ENCODE measurements at places on chromosomes 1 and 21.

DNA sequence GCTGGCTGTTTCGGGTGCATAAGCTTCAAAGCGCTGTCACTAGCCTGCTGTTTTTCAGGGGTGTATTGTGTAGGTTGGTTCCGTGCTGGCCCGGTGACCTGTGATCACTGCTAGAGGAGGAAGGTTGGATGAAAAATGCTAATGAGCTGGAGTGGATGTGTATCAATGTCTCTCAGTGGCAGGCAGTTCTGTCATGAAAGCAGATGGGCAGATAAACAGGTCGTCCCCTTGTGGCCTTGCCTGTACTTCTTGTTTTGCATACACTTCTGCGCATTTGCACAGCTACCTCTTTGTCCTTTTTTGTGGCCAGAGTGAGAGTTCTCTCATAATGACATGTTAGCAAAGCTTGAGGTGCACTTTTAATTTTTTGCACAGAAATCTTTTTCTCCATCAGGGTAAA, 2.9 kb downstream of the SELENON start:
- DNase-seq = no peak

- DNase-seq = no peak
Measured at GRCh38 chr1:66526036-66526435, 7.9 kb upstream of the SGIP1 start.

- DNase-seq = no peak
Measured at GRCh38 chr1:66315671-66316070, 218.3 kb upstream of the SGIP1 start.

DNA sequence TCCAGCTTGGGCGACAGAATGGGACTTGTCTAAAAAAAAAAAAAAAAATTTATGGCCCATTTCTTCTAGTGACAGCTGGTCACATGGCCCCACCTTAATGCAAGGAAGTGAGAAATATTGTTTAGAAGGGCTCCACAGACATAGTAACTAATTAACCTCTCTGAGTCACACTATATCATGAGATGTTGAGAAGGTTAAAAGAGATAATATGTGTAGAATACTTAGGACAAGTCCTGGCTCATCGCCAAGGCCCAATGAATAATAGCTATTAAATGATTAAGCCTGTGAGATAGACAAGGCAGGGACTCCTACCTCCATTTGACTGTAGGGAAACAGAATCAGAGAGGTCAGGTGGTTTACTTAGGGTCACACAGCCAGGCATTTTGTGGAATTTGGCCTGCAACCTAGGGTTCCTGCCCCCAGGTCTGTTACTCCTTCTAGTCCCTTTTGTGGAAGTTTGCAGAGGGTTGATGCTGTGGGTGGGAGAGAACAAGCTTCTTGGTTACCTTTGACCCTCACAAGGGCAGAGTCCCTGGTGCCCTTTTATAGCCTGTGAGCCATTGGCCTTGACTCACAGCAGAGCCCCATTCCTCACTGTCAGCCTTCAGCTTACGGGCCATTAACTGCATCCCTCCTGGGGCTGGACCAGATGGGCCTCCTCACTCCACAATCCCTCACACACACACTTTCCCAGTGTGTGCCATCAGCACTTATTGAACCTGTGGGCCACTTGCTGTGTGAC, 48.5 kb downstream of the OPRD1 start:
- DNase-seq = no peak

DNA sequence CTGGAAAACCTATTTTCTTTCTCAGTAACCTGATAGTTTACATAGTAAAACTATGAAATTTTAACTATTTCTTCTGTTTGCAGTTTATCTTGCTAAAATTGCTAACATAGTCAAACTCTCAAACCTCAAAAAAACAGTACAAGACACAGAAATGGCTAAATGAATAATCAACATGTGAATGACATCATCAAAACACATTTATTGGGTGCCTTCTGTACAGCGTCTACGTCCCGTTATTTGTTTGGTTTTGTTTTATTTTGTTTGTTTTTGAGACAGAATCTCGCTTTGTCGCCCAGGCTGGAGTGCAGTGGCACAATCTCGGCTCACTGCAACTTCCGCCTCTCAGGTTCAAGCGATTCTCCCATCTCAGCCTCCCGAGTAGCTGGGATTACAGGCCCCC, 11.2 kb downstream of the RBM34 start:
- DNase-seq = no peak

GRCh38 chr21:38979271-38980121, 173.8 kb downstream of the ETS2 start:
- DNase-seq = peak; percentile 9

DNA sequence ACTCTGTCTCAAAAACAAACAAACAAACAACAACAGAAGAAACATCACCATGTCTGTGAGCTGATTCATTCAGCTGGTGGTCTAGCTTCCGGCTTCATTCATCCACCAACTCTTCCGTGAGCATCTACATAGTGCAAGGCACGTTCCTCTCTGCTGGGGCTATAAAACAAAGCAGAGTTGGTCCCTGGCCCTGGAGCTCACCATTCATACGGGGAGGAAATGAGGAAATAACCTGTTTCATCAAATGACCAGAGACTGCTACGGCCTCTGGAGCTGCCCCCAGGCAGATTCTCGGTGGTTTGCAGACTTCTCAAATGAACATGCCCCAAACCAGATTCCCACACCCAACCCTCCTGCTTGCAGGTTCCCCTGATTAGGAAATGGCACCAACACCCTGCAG, 41.0 kb upstream of the ID3 start:
- DNase-seq = no peak

DNA sequence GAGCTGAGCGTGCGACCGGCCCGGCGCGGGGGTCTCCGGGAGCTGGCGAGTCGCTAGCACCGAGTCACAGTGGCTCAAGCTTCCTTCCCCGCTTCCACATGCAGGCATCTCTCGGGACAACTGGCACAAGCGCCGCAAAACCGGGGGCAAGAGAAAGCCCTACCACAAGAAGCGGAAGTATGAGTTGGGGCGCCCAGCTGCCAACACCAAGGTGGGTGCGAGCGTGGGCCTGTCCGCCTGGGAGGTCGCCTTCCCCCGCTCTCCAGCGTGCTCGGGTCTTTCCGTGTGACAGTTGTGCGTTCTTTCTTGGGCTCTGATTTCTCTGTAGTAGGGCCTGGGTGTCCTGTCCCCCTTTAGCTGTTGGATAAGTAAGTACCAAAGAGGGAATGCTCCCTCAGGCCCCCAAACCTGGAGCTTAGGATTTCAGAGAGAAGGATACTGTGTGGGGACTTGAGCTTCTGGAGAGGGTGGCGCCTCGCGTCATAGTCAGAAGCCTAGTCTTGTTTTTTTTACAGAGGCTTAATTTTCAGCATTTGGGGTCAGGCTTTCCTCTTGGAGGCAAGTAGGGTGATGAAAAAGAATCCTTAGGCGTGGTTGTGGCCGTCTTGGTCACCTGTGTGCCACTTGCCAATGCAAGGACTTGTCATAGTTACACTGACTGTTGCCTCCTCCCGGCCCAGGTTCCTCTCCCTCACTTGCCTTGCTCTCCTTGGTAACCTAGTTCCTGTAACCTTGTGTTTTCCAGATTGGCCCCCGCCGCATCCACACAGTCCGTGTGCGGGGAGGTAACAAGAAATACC, 790 bp downstream of the RPS8 start:
- no peak for DNase-seq

GRCh38 chr1:199173356-199173755, 534.5 kb downstream of the PTPRC start:
- DNase-seq = no peak

DNA sequence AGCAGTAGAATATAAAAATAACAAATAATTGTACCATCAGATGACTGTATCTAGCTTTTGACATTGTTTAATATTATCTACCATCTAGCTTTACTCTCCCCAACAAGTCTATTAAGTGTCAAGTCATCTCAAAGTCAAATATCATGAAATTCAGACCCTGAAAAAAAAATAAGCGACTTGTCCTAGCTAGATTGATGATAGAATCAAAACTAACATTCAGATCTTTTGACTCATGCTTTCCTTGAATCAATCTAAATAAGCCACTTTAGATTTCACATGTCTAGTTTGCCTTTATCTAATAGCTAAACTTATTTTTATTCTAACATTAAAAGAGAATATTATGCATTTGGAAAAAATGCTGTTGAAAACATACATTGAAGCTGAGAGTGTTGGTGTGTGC, 35.4 kb downstream of the CRB1 start:
- DNase-seq = no peak

DNA sequence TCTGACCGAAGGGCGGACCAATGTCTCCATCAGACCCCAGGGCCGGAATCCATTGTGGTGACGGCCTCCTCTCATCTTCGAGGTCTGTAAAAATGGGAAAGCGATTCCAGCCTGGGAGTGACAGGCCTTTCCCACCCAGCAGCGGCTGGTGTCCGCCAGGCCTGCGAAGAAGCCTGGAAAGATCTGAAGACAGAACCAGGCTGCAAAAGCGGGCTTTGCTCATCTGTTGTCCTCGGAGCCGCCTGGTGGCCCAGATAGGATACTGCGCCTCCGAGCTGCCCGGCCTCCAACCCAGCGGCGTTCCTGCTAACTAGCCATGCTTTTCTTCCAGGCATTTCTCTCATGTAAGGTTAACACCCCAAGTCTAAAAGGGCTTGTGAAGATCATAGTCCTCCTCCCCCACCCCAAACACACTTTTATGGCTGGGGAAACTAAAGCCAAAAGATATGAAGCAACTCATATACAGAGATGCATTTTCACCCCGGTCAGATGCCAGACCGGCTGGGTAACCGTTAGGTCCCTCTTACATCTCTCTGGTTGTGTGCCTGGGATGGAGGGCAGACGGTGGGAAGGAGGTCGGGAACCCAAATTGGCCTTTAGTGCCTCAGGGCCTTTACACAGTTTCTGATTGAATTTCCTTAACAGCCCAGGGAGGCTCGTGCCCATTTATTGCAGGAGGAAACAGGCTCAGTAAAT, 1.9 kb upstream of the DHRS3 start:
- peak; percentile 81 for DNase-seq

DNA sequence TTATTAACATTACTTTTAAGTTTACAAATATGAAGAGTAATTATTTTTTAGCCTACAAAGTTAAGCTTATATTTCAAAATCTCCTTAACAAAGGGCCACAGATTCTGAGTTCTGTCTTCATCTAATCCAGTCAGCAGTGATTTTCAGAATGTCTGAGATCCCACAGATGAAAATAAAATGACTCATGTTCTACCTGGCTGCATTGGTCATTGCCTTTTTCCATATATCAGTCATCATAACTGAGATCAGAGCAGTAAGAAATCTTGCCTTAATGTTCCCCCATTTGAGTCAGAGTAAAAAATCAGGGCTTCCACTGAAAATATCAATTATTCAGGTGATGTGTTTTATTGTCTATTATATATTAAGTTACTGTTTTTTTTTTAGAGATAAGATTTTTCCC, 416.1 kb downstream of the MRPL39 start:
- no peak for DNase-seq

- peak; percentile 84 for DNase-seq
Measured at GRCh38 chr1:25568090-25568833, 24.9 kb downstream of the LDLRAP1 start.

DNA sequence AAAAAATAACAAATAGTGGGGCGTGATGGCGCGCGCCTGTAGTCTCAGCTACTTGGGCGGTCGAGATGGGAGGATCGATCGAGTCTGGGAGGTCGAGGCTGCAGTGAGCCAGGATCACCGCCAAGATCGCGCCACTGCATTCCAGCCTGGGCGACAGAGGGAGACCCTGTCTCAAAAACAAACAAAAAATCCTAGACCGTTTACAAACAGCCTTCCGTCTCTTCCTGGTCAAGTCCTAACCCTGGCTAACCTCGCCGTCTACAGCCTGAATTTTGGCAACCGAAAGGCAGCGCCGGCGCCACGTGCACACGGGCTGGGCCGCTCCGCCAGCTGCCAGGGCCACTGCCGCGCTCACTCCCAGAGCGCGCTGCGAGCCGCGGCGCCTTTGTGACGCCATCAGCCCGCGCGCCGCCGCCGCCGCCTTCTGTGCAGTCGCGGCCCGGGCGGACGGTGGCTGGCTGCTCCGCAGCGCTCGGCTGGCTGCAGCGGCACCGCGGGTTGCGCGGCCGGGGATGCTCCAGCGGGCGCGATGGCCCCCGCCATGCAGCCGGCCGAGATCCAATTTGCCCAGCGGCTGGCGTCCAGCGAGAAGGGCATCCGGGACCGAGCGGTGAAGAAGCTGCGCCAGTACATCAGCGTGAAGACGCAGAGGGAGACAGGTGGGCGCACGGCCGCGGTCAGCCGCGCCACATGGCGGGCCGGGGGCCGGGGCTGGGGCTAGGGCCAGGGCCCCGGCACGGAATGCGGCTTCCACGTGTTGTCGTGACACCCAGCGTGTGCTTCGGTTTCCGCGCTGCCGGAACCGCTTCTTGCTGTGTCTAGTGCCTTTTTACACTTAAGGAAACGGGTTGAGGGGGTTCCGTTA, at the start of the genes HSF2BP and RRP1B:
Gene HSF2BP, minus strand, starts transcription at position 353 of the 865 bp plus-strand sequence. CDS start 1,392 bp downstream, outside the sequence.
Gene RRP1B, plus strand, starts transcription at position 425 of the 865 bp plus-strand sequence. Its CDS starts 105 bp downstream, at position 530.
- peak; percentile 83 for DNase-seq

GRCh38 chr1:200873671-200874397, 1.1 kb downstream of the GPR25 start:
- no peak for DNase-seq

GRCh38 chr1:11990303-11991032, 10.2 kb downstream of the MFN2 start:
- DNase-seq = no peak

- DNase-seq = no peak
Measured at GRCh38 chr1:25973610-25974321, 24.1 kb downstream of the PAFAH2 start.

GRCh38 chr1:190616235-190616634, 138.6 kb upstream of the BRINP3 start:
- no peak for DNase-seq
